ENCODE measurements at places on chromosomes 11 and 22. TPM values are rescaled to one million over a fixed set of nuclear protein-coding genes. Genes with fewer than 3 reads are reported as not detected.

SOX6 gene
- total RNA-seq: 2.1 TPM

WT1 gene
- 0.32 TPM for total RNA-seq

HOATZ gene
- total RNA-seq: not detected

CD3G gene
- 2.0 TPM for total RNA-seq

OR52A1 gene
- total RNA-seq: not detected

SPI1 gene
- 11.9 TPM for total RNA-seq

TCN1 gene
- total RNA-seq: 0.67 TPM

DNA sequence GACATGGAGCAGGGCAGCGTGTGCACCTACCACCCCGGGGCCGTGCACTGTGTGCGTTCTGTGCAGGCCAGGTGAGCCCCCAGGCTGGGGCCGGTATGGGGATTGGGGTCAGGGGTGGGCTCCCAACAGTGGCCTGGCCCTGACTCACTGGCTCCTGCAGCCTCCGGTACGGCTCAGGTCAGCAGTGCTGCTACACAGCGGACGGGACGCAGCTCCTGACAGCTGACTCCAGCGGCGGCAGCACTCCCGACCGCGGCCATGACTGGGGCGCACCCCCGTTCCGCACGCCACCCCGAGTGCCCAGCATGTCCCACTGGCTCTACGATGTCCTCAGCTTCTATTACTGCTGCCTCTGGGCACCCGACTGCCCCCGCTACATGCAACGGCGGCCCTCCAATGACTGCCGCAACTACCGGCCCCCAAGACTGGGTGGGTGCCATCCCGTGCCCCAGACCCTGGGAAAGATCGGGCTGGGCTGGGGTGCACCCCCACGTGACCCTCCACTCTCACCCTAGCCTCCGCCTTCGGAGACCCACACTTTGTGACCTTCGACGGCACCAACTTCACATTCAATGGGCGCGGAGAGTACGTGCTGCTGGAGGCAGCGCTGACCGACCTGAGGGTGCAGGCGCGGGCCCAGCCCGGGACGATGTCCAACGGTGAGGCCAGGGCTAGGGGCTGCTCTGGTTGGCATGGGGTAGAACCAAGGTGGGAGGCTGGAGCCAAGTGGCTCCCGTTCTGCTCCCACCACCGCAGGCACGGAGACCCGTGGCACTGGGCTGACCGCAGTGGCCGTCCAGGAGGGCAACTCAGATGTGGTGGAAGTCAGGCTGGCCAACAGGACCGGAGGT, 4.4 kb downstream of the SUSD2 start:
- H3K36me3 ChIP-seq: no peaks in the 10 kb centered on the region
- H3K27me3 ChIP-seq: no peaks in the 10 kb centered on the region
- no peak overlapping the region for H3K4me3 ChIP-seq
- no peak overlapping the region for H3K27ac ChIP-seq
- DNase-seq: no peak

DNA sequence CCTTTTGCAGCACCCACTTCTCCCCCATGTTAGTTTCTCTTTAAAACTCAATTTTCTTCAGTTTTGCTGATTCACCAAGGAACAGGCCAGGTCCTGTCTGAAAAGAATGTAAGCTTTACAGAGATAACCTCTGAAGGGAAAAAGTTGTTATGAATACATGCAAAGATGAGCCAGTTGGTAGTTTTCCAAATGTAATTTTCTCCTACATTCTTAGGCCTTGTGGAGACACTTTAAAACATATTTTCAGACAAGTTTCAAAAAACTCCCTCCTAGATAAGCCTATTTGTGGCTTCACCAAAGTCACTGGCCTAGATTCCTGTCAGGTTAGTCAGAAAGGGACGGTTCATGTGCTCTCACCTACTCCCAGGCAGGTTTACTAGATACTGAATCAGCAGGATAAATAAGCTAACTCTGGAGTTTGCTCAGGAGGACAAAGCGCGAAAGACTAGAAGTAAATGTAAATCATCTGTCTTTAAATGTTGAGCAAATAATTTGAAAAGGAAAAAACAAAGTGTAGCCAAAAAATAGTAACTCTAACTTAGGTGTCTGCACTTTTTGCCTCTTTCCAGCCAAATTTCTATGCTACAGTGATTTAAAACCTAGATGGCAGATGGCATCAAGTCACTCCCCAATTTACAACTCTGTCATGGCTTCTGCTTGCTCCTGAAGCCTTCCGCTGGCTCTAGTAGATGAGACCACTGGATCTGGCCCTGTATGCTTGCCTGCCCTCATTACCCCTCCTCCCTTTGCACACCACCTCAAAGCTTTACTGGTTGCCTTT, 4.9 kb upstream of the ATP6V1E1 start:
- no peak overlapping the region for H3K4me3 ChIP-seq
- no peaks in the 10 kb centered on the region for H3K4me1 ChIP-seq
- DNase-seq: no peak
- no peaks in the 10 kb centered on the region for H3K27me3 ChIP-seq

- no peak for DNase-seq
- H3K27ac ChIP-seq: no peak overlapping the region
- no peaks in the 10 kb centered on the region for H3K27me3 ChIP-seq
- H3K4me1 ChIP-seq: no peaks in the 10 kb centered on the region
- H3K36me3 ChIP-seq: no peaks in the 10 kb centered on the region
These were observed 84.0 kb downstream of the SWAP70 start for GRCh38 chr11:9747828-9748227.

DNA sequence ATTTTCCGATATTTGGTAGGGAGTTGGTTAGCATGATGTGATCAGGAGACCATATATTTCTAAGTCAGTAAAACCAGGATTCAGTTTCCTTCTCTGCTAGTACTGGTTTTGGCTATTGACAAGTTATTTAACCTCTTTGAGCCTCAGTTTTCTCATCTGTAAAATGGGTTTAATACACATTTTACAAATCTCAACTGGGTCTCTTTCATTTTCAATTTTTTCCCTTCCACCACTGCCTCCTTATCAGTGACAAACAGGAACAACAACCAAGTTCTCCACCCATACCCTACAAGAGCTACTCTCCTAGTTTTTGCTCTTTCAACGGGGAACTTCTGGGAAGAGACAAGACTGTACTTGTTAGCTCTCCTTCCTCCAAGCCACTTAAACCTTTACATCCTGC, 6.2 kb upstream of the APLP2 start:
- H3K36me3 ChIP-seq: no peaks in the 10 kb centered on the region
- no peak overlapping the region for H3K27ac ChIP-seq
- no peak overlapping the region for H3K4me3 ChIP-seq
- DNase-seq: no peak

DNA sequence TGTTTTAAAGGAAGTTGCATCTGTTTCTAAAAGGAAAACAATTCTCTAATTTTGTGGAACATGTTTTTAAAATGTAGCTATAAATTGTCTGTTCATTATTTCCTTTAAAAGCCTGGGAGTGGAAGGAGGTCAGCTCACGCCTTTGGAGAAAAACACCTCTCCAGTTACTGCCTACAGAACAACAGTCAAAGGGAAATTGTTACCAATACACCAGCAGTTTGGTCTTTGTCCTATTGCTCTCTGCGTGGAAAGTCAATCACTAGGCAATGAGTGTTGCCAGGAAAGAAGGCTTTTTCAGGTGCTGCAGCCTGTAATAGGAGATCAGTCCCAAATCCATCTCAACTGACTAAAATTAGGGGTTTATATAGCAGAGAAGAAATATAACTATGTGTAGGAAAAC, 22.2 kb downstream of the SVIP start:
- H3K27ac ChIP-seq: no peak overlapping the region
- H3K27me3 ChIP-seq: no peaks in the 10 kb centered on the region
- H3K4me1 ChIP-seq: no peaks in the 10 kb centered on the region

- H3K4me1 ChIP-seq: no peaks in the 10 kb centered on the region
- no peak for DNase-seq
- H3K4me3 ChIP-seq: no peak overlapping the region
- no peaks in the 10 kb centered on the region for H3K36me3 ChIP-seq
These were observed 30.9 kb downstream of the LMO2 start for GRCh38 chr11:33860926-33861325.

- no peaks in the 10 kb centered on the region for H3K4me1 ChIP-seq
- DNase-seq: no peak
- H3K27ac ChIP-seq: no peak overlapping the region
- no peaks in the 10 kb centered on the region for H3K36me3 ChIP-seq
These were observed 149.6 kb upstream of the SYT13 start for GRCh38 chr11:45435706-45436105.

GRCh38 chr11:16799221-16799620, 60.8 kb downstream of the C11orf58 start:
- no peaks in the 10 kb centered on the region for H3K36me3 ChIP-seq
- H3K27ac ChIP-seq: no peak overlapping the region
- H3K27me3 ChIP-seq: no peaks in the 10 kb centered on the region
- H3K4me3 ChIP-seq: no peak overlapping the region
- no peaks in the 10 kb centered on the region for H3K4me1 ChIP-seq

GRCh38 chr11:34600339-34601084, 20.4 kb upstream of the EHF start:
- no peak overlapping the region for H3K4me3 ChIP-seq
- peak; percentile 82 for DNase-seq
- H3K27me3 ChIP-seq: no peaks in the 10 kb centered on the region
- peak overlapping the region; percentile 92 for H3K27ac ChIP-seq
- no peaks in the 10 kb centered on the region for H3K36me3 ChIP-seq

- H3K27ac ChIP-seq: peak overlapping the region; percentile 82
- H3K4me3 ChIP-seq: peak overlapping the region; percentile 52
- no peaks in the 10 kb centered on the region for H3K36me3 ChIP-seq
- H3K27me3 ChIP-seq: no peaks in the 10 kb centered on the region
These were observed 57.6 kb downstream of the KCNJ4 start for GRCh38 chr22:38397189-38398085.

- no peak overlapping the region for H3K27ac ChIP-seq
- no peak for DNase-seq
- H3K36me3 ChIP-seq: no peaks in the 10 kb centered on the region
- no peaks in the 10 kb centered on the region for H3K27me3 ChIP-seq
These were observed 28.2 kb downstream of the FZD4 start for GRCh38 chr11:86926975-86927374.

DNA sequence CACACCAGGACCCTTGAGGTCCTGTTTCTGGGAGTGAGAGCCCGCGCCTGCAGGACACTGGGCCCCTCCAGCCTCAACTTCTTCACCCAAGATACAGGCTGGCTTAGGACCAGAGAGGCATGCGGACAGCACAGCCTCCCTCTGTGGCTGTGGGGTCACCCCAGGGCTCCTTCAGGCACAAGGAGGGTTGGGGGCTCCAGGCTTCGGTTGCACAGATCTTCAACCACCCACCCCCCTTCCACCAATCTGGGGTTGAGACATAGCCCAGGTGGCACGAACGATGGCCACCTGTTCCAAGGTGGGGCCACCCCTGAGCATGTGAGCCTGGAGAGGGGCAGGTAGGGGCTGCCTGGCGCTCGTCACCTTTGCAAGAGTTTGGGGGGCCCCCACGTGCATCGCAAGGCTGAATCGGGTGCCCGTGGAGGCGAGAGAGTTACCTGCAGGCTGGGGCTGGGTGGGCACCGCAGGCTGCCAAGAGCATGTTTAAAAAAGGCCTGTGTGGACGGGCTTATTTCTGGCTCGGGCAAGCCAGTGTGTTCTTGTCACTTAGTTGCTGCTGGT, 1.2 kb downstream of the ZDHHC8 start:
- DNase-seq: no peak
- no peaks in the 10 kb centered on the region for H3K27me3 ChIP-seq
- H3K4me3 ChIP-seq: peak overlapping the region; percentile 91
- no peaks in the 10 kb centered on the region for H3K36me3 ChIP-seq

DNA sequence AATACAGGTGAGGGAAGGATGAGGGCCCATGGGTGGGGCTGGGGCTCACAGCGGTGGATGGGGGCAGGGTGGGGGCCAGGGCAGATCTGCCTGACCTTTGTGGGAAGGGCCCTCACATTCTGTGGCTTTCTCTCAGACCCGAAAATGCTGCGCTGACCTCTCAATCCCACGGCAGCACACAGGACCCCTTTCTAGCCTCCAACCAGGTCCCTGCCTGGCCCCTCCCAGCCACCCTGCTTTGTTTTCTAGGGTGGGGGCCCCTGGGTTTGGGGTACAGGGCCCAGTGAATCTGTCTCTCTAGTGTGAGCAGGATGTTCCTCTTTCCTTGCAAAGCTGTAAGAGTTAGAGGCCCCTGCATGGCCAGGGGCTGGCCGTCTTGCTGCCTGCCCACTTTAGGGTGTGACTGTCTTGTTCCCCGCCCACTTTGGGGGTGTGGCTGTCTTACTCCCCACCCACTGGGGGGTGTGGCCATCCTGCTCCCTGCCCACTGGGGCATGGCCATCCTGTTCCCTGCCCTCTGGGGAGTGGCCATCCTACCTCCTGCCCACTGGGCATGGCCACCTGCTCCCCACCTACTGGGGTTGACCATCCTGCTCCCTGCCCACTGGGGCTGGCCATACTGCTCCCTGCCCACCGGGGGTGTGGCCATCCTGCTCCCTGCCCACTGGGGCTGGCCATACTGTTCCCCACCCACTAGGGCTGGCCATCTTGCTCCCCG, 11.5 kb downstream of the PARVG start:
- H3K36me3 ChIP-seq: no peaks in the 10 kb centered on the region
- H3K27ac ChIP-seq: no peak overlapping the region
- H3K27me3 ChIP-seq: no peaks in the 10 kb centered on the region
- no peaks in the 10 kb centered on the region for H3K4me1 ChIP-seq
- DNase-seq: no peak
- H3K4me3 ChIP-seq: no peak overlapping the region

- DNase-seq: no peak
- H3K27ac ChIP-seq: no peak overlapping the region
- peaks cover 3% of the 10 kb centered on the region for H3K36me3 ChIP-seq
- H3K4me1 ChIP-seq: no peaks in the 10 kb centered on the region
- no peak overlapping the region for H3K4me3 ChIP-seq
These were observed 14.6 kb downstream of the ACAT1 start for GRCh38 chr11:108135845-108136544.

DNA sequence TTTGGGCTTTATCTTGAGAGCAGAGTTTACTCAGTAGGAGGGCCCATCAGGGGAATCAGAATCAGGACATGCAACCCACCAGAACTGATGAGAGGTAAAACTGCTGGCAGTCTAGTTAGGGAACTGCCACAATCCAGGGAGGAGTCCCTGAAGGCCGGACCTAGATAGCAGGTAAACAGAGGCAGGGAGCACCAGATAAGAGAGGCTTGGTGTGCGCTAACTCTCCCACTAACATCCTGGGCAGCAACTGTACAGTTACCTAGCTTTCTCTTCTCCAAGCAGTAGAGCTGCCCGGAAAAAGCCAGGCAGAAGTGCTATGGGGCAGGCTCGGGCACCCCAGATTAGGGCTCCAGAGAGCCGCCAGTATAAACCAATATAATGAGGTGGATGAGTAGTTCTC, 865 bp upstream of the AMOTL1 start:
- H3K4me3 ChIP-seq: no peak overlapping the region
- peak overlapping the region; percentile 85 for H3K27ac ChIP-seq
- no peaks in the 10 kb centered on the region for H3K4me1 ChIP-seq
- H3K27me3 ChIP-seq: peaks cover 31% of the 10 kb centered on the region

DNA sequence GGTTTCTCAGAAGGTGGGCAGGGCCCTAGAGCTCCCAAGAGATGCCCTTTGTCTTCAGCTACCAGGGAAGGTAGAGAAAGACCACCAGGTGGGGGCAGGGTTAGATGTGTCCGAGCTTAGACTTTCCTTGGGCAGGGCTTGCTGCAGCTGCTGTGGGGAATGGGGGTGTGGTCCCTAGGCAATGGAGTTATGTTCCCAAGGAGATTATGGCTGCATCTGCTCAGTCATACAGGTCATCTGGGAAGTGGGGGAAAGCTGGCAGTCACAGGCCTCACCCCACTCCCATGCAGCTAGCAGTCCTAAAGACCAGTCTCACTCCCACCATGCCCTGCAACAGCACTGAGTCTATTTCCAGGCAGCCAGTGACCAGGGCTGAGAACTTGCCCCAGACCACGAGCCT, 29.5 kb downstream of the MMP27 start:
- H3K27ac ChIP-seq: no peak overlapping the region
- no peaks in the 10 kb centered on the region for H3K4me1 ChIP-seq
- no peak for DNase-seq
- H3K4me3 ChIP-seq: no peak overlapping the region

GRCh38 chr11:117861151-117862018, 15.1 kb downstream of the FXYD6 start:
- no peak overlapping the region for H3K27ac ChIP-seq
- H3K36me3 ChIP-seq: no peaks in the 10 kb centered on the region
- H3K27me3 ChIP-seq: no peaks in the 10 kb centered on the region
